ENCODE measurements at places on chromosomes 4 and X.

DNA sequence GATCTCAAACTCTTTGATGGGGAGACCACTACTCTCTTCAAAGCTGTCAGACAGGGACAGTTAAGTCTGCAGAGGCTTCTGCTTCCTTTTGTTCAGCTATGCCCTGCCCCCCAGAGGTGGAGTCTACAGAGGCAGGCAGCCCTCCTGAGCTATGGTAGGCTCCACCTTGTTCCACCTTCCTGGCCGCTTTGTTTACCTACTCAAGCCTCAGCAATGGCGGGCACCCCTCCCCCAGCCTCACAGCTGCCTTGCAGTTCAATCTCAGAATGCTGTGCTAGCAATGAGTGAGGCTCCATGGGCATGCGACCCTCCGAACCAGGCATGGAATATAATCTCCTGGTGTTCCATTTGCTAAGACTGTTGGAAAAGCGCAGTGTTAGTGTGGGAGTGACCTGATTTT lies 42.1 kb upstream of the UGT2B10 start:
- DNase-seq, result no peak

DNA sequence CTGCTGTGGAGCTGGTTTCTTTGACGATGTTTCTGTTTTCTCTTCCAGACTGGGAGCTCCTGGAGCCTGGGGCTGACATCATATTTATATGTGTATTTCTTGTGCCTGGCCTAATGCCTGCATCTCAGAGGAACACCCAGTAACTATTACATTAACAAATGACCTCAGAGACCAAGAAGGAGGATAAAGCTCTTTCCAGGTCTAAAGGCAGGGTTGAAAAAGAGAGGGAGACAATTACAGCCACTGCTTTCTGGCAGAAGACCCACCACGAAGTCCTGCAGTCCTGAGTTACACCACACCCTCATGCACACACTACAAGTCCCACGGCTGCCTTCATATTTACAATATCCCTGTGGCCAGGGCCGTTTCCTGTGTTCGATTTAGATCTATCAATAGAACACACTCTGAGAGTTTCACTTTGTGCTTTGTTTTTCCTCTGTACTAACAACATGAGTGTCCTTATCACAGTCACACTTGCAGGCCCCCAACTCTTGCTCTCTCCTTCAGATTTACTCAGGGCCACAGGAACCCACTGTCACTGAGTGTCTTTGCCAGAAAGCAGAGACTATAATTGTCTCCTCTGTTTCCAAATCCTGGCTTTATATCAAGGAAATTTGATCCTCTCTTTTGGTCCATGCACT lies 535.5 kb downstream of the MID1IP1 start:
- DNase-seq, result no peak

DNA sequence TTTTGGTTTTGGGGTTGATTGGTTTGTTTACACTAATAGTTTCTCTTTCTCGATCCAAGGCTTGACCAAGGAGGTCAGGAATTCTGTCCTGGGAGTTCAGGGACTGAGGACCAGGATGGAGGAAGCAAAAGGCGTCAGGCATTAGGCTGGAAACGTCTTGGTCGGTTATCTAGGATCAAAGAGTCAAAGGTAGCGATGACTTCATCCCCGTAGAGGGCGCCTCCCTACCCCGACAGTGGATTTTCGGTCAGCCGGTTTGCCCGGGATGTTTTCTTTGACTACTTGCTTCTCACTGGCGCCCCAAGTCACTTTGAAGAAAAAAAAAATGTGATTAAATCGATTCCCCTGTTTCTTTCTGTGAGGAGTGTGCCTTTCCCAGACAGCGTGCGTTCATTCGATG lies 980 bp upstream of the FHDC1 start:
- no peak for DNase-seq

GRCh38 chrX:38494239-38494823 lies 67.0 kb upstream of the TSPAN7 start:
- no peak for DNase-seq

GRCh38 chrX:44946771-44947170 lies 73.8 kb downstream of the KDM6A start:
- no peak for DNase-seq

GRCh38 chr4:149031399-149031798 lies 589.2 kb upstream of the NR3C2 start:
- peak; percentile 4 for DNase-seq

- DNase-seq, result peak; percentile 64
Observed at GRCh38 chr4:140326395-140326993, 47.0 kb upstream of the SCOC start.

GRCh38 chr4:111031001-111031579 lies 408.2 kb upstream of the PITX2 start:
- no peak for DNase-seq

Measured in RWPE1 (cell line).